Erythroblast (primary cell): ENCODE measurements at places on chromosomes 1 and 21.
A peak's percentile ranks its signal among the peaks of the same experiment; 100 is the strongest.

GRCh38 chr1:37634244-37634991, at the start of gene RSPO1:
Gene RSPO1 (minus strand): TSS chr1:37634892. CDS start chr1:37629661, 5,231 bp downstream.
- DNase-seq, result no peak

GRCh38 chr1:53069265-53069662, 7.3 kb downstream of the PODN start:
- DNase-seq, result no peak

GRCh38 chr1:205810448-205811157, 2.4 kb downstream of the SLC41A1 start:
- peak; percentile 52 for DNase-seq

- no peak for DNase-seq
Observed at GRCh38 chr1:27099587-27100334, 55.2 kb downstream of the SLC9A1 start.

DNA sequence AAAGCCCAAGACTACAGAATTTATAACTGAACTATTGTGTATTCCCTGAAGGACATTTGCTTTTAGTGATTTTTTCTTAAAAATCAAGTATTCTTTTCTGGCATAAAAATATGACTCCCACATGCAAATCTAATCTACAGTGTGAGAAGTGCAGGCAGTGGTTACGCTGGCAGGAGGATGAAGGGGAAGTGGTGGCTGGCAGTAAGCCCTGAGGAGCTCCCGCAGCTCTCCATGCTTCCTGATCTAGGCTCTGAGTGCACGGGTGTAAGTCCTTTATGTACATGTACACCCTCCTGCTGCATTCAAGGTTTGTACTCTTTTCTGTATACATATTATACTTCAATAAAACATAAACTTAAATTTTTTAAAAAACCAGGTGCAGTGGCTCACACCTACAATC, 67.5 kb upstream of the PRDX6 start:
- no peak for DNase-seq

DNA sequence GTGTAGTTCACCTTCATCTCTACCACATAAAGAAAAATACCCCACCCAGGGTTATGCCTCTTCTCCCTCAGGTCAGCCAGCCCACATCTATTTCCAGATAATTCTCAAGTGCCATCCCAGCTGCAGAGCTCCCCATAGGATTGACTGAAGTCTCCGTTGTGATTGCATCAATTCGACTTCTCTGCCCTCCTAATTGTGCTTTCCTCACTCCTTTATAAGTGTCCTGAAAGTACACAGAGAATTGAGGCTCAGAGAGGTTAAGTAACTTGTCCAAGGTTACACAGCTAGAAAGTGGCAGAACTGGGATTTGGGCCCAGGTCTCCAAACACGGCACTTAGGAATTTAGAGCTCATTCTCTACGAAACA, 15.0 kb downstream of the ZSWIM5 start:
- no peak for DNase-seq

GRCh38 chr1:227192163-227192562, 126.1 kb downstream of the CDC42BPA start:
- peak; percentile 95 for DNase-seq

DNA sequence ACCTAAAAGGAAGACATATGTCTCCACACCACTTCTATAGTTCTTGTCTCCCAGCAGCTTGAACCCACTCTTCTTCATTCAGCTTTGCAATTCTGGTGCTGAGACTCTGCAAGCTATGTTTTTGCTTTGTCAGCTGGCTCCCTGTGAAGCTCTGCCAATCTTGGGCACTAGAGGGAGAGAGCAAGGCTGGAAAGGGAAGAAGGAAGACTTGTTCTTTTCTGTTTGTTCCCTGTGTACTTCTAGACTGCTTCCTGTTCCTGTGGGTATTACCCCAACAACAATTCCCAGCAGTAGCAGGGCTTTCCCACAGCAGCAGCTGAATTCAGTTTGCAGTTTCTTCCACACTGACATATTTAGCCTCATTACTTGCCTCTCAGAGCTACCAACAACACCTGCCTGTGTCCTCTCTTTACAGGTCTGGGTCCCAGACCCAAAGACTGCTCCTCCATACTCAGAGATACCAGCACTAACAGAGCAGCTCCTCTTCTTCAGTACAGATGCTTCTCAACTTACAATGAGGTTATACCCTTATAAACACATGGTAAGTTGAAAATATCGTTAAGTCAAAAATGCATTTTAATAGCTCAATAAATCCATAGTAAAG, 275.2 kb upstream of the NEGR1 start:
- DNase-seq, result no peak

- DNase-seq, result no peak
Observed at GRCh38 chr1:60068393-60069045, 5.1 kb downstream of the C1orf87 start.

DNA sequence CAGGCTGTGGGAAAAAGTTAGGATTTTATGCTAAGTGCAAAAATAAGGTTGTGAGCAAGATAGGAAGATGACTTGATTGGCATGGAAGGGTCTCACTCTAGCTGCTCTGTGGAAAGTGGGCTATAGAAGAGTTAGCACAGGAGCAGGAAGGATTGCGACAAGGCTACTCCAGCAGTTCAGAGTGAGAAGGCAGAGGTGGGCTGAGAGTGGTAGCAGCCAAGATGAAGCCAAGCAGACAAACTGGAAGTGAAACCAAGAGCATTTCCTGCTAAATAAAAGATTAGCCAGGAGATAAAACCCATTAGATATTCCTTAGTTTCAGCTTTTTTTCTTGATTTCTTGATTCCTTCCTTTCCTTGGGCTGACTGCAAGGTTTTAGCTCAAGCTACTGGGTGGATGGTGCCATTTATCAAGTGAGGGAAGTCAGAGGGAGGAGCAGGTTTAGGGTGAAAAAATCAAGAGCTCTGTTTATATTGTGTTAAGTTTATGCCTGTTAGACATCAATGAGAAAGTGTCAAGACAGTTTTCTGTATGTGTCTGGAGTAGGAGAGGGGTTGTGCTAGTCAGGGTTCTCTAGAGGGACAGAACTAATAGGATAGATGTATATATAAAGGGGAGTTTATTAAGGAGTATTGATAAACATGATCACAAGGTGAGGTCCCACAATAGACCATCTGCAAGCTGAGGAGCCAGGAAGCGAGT, 33.1 kb upstream of the ZNF644 start:
- DNase-seq, result no peak

DNA sequence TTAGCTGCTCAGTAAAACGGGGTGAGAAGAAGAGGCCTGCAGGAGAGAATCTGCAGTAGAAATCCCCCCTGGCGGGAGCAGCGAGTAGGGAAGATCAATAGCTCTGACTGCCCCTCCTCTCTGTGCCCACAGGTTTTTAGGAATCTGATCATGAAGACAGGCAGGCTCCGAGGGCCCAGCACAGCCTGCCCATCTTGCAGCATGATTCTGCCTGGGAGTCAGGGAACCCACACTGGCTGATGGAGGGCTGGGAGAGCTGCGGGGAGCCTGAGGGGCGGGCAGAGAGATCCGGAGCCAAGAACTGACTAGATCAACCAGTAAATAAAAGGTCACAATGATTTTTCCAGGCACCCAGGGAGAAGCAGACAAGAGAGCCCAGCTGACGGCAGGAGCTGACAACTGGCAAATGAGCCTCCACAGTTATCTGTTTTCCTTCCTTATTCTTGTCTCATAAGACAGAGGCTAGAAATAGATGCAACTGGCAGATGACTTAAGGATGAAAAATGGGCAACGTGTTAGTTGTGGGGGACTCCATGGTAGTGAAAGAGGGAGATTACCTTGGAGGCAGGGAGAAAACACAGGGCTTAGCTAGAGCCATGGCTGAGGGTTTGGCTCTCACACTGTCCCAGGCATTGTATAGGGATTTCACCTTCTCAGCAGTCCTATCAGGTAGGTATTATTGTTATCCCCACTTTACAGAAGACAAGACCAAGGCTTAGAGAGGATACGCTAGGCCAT, 116.2 kb downstream of the PLXNA2 start:
- no peak for DNase-seq

DNA sequence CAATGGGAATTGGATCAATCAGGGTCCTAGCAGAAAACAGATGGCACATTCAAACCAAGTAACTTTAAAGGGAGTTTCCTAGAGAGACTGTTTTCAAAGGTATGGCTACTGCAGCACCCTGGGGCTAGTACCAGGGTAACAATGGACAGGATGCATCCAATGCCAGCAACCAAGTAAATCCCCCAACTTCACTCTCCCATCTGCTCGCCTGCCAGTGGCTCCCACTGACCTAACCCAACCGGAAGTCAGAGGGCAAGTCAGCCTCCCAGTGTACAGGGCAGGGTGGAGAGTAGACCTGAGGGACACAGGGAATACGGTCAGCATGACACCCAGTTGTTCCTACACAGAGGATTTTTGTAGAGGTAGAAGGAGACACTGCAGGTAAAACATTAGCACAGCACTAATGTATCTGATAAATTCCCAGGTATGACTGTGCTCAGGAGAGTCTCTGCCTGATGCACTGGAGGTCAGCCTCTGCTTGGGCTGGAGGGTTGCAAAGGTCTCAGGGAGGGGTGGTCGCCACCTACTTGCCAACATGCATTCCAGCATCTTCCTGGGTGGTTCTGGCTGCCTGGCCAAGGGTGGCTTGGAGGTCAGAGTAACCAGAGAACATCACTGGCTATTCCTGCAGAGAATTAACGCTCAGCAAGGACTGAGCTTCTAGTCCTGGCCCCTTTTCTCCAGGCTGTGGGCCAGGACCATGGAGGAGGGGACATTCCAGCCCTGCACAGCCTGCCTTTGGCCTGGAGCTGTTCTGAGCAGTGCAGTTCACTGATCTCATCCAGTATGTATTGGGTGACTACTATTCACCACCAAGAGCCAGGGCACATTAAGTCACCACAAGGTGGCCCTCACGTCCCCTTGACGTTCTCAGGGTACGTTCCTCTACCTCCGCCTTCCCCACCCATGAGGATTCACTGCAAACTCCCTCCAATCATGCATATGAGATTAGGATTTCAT, 5.1 kb upstream of the GJA4 start:
- DNase-seq, result peak; percentile 30

GRCh38 chr1:230743899-230744298, 3.3 kb upstream of the CAPN9 start:
- DNase-seq, result no peak

DNA sequence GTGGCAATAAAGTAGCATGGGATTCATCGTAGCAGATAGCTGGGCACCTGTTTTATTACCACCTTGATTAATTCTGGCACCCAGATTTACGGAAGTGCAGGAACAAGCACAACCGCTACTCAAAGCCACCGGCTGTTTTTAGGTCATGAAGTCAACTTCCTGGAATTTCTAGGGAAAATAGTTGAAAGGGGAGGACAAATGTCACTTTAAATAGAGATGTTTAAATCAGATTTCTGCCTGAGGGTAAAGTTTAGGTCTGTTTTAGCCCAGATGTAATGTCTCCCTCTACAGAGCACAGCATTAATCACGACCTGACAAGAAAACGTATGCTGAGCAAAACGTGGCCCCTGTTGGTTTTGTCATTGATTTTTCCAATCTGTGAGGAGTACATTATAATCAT, 8.0 kb downstream of the ADGRL2 start:
- no peak for DNase-seq

DNA sequence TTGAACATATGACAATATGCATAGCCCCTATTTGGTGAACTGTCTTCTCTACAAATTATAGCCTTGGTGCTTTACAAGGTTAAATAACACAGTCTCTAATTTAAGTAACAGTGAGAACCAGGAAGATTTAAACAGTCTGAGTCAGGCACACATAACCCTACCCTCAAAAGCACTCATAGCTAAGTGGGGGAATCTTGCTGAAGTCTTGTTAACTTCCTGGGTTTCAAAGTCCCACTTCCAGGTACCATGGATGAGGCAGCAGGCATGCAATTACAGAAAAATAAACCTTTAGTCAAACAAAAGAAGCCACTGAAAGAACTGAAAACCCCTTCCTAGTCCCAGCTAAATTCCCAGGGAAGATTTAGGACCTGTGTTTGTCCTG, 147.6 kb downstream of the PBX1 start:
- no peak for DNase-seq

DNA sequence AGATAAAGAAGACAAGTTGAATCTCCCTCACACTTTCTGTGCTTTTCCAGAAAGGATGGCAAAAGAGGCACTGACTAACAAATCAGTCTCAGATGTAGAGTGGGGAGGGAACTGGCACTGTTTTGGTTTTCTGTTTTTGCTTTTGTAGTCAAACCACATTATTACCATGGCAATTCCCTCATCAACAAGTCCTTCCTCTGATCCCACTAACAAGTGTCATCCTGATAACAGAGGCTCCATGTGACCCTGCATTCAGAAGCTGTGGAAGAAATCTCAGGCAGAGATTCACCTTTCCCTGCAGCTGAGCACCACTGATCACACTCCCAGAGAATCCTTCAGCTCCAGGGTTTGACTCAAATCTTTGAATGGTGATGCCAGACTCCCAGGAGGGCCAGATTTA, 203.4 kb downstream of the TNR start:
- DNase-seq, result no peak

DNA sequence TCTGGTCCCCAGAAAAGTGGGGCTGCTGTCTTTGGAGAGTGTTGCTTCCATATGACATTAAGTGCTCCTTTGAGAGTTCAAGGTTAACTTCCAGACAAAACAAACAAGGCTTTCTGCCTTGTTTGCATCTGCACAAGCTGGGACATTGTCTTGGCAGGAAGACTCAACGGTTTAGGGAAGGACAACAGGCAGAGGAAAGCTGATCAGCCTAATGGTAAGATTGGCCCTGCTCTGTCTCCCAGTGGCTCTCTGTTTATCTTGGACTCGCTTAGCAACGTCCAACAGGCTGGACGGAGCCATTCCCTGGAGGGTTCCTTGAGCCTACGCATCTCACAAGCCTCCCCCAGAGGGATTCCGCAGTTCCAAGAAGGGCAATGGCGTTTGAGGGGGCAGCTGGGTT, 62.2 kb upstream of the SLC44A3 start:
- DNase-seq, result no peak

- no peak for DNase-seq
Observed at GRCh38 chr1:93829061-93829460, 49.9 kb downstream of the DNTTIP2 start.

DNA sequence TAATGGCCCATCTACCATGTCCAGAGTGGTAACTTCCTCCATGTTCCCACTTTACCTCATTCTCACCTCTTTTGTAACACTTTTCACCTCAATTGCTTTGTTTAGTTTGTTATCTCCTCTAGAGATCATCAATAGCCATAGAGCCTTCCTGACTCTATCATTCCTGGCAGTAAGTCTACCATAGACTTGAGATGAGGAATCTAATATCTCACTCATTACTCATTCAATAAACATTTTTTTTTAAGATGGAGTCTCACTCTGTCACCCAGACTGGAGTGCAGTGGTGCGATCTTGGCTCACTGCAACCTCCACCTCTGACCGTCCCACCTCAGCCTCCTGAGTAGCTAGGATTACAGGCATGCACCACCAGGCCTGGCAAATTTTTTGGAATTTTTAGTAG, 7.1 kb downstream of the NMNAT2 start:
- DNase-seq, result no peak

GRCh38 chr21:15744926-15745325, 15.1 kb downstream of the USP25 start:
- no peak for DNase-seq

GRCh38 chr1:51750729-51751128, 127.8 kb downstream of the NRDC start:
- no peak for DNase-seq

DNA sequence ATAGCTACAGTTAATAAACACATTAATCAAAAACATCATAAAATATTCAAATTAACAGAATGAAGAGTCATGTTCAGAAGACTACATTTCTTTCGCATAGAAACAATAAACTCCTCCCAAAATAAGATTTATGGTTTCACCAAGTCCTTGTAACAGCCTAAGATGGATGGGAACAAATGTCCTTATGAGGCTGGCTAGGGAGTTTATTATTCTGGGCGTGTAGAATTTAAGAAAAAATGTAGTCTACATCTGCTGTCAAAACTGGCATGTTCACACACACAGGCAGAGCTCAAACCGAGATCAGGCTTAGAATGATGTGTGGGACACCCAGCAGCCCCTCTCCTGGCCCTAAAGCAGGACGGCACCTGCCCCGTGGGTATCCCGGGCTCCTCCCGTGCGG, 101.1 kb downstream of the NPHP4 start:
- no peak for DNase-seq
